ENCODE measurements at places on chromosomes 12 and 14.

GRCh38 chr14:79242666-79243065 is 968.6 kb downstream of the DIO2 start:
- DNase-seq = no peak

DNA sequence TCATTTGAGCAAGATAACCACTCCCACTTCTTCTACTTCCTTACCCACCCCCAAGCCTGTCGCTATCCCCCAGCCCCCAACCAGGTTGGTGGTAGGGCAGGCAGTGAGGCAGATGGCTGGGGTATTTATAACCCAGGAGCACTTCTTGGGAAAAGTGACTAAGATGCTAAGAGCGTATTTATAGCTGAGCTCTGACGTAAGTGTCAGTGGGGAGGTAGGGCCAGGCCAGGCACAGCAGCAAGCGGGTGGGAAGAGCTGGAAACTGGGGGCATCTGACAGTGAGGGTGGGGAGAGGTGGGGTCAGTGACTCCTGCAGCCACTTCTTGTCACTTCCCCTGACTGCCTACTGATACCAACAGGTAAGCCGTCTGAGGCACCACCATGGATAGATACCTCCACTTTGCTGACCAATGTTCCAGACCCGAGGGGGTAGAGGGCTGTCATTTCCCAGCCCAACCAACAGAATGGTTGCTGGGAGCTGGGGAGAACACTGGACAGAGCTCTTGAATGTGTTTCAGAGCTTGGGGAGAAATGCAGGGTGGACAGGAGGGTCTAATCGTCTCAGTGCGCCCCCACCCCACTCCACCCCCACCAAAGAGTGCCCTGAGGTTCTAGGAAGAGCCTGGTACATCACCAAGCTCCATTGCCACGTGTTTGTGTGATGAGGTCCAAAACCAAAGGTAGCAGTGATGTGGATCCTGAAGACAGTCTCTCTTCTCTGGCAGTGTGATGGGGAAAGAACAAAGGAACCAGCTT is 2.7 kb upstream of the INHBE start:
- no peak for DNase-seq

DNA sequence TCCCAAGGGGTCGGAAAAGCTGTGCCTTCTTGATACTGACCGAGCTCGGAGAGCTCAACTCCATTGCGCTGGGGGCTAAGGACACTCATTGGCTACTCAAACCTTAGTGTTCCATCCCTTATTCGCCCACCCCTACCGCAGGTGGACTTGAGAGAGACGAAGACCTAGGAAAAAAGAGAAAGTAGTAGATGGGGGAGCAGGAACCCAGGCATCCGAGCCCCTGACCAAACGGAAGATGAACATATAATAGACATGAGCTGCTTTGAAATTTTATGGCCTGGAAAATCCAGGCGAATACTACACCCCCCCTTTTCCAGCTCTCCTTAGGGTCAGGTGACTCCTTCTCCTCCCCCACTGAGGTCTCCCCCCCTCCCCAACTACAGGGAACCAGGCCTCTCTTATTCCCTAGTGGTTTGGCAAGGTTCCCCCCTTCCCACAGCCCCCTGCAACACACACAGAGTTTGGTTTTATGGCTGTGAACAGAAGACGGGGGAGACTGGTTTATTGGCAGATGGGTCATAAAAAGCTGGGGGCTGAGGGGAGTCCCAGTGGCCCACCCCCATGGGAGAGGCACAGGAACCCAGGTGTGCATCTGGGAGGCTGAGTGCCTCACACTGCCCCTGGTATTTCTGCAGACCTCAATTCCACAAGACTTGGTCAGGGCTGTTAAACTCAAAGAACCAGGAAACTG is 1.6 kb downstream of the GDF11 start:
- DNase-seq = no peak

DNA sequence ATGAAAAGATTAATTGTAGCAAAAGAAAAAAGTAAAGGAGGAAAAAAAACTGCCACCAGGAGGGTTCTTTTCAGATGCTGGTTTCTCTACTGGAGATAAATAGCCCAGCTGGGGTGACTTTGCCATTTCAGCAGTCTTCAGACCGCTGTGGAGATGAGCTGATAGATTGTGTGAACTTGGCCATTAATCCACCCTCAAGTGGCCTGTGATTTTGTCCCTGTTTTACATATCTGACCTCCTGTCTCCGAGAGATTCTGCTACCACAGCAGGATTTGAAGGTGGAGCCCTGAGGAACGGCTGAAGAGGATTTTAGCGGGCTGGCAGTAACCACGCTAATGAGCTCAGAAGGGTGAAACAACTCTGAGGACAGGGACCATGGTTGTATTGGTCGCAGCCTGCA is 72.7 kb downstream of the WSCD2 start:
- DNase-seq = no peak

DNA sequence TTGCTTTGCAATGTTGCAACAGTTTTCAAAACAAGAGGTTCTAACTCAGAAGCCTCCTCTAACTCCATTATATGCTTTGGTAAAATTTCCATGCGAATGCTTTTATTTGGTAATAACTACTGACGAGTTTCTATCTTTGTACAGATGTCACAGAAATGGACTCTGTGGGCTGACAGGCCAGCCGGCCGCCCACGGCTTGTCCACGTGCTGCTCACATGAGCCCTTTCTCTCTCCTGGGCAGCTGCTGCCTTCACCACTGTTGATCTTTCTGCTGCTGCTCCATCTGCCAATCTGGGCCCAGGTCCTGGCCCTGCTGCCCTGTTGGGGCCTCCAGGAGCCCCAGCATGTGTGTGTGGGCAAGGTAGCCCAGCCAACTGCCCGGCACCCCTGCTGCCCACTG is 168.2 kb upstream of the TMEM132C start:
- no peak for DNase-seq

DNA sequence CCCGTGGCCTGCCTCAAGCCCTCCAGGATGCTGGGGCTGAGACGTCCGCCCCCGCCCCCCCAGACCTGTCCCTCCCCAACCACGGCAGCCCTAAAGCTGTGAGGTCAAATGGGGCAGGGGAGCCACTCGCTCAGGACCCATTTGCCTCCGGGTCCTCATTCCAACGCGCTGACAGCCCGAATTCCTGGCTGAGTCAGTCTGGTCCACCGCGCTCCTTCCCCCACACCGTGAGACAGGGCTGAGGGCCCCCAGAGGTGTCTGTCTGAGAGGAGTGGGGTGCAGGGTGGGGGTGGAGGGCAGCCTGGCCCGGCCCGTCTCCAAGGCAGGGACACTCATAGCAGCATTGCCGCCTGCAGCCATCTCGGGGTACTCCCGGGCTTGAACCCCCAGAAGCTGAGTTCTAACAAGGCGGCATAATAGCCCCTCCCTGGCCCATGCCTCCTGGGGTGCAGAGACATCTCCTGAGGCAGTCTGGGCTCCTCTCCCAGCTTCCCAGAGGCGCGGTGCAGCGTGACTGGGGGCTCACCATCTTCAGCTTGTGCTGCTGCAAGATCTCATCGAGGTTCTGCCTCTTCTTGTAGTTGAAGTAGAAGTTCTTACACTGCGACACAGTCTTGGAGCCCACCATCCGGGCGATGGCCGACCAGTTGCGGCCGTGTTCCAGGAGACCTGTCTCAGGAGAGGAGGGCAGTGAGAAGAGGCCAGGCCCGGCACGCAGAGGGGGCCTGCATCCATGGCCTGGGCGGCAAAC is 90.5 kb downstream of the RFLNA start:
- DNase-seq = no peak

- no peak for DNase-seq
Measured at GRCh38 chr12:8852119-8852518, 29.7 kb downstream of the A2ML1 start.

DNA sequence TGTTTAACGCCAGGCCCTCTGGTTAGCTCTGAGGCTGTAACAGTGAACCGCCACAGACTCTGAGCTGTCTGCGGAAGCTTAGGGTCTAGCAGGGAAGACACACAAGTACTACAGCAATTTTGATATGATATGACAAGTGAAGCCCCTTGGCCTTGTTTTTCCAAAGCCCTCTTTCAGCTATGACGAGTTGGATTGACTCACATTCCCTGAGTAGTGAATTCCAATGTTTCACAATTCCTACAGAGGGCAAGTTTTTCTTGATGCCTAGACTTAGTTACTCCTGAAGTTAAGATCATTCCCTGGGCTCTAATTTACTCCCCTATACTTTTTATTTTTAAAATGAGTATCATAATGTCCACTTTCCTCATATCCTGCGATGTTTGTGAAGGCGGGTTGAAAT is 53.3 kb upstream of the CISTR start:
- no peak for DNase-seq

GRCh38 chr12:106303202-106303820 is 778 bp downstream of the TCP11L2 start:
- peak; percentile 52 for DNase-seq

DNA sequence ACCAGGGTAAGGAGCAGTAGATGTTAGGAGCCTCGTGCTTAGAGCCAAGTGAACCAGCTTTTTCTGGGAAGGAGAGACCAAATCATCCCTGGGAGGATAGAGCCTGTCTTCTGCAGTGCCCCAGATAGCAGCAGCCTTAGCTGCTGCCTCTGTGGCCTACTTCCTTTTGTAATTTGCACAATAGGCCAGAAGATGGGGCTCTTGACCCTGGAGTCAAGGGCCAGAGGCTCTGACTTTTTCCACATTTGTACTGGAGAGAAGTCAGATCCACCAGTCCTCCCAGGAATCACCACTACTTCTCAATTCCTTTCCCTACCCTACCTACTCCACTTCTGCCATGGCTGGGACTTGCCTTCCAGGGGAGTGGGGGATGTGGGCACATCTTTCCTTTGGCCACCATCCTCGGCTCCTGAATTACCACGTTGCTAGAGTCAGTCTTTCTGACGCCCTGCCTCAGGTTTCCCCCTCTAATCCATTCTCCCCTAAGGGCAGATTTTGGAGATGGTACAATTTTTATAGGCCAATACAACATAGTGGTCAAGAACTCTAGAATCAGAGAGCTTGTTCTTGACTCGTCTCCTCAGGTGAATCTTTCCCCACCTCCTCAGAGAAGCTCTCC is 3.3 kb upstream of the SLC4A8 start:
- no peak for DNase-seq

DNA sequence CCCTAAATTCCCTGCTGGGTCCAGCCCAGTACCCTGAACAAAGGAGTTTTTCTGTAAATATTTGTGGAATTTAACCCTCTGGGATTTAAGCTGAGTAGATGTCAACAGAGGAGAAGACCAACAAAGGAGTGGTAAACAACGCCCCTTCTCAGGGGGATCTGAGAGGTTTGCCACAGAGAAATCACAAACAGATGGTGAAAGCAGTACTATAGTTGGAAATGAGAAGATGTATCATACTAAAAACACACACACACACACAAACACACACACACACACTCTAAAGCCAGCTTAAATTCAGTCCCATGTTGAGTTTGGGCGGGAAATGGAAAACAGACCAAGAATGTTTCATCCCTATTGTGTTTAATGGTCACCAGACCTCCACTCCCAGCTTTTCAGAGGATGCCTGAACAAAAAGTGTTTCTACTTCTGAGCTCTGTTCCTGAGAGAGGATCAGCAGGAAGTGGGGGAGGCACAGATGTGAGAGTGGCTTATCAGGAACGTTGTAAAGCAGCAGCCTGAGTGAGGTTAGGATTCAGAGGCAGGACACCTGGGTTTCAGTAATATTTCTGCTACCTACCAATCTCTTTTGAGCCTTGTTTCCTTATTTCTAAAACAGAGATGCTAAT is 3.2 kb downstream of the BIN2 start:
- DNase-seq = no peak

GRCh38 chr14:24940213-24940783 is 109.6 kb downstream of the STXBP6 start:
- no peak for DNase-seq

- DNase-seq = no peak
Measured at GRCh38 chr14:51674294-51675002, 22.7 kb downstream of the FRMD6 start.

DNA sequence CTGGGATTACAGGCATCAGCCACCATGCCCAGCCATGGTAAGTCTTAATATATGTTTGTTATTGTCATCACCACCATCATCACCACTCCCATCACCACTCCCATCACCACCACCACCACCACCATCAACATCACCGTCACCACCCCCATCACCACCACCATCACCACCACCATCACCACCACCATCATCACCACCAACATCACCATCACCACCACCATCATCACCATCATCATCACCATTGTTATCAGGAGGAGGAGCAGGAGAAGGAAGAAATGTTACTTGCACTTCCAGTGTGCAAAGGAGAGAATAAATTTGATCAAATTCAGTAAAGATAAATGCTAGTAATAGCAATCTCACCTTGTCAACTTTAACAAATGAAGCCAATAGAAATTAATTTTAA is 71.2 kb upstream of the CHST11 start:
- DNase-seq = no peak

GRCh38 chr12:54134850-54135249 is 53.9 kb downstream of the SMUG1 start:
- no peak for DNase-seq

DNA sequence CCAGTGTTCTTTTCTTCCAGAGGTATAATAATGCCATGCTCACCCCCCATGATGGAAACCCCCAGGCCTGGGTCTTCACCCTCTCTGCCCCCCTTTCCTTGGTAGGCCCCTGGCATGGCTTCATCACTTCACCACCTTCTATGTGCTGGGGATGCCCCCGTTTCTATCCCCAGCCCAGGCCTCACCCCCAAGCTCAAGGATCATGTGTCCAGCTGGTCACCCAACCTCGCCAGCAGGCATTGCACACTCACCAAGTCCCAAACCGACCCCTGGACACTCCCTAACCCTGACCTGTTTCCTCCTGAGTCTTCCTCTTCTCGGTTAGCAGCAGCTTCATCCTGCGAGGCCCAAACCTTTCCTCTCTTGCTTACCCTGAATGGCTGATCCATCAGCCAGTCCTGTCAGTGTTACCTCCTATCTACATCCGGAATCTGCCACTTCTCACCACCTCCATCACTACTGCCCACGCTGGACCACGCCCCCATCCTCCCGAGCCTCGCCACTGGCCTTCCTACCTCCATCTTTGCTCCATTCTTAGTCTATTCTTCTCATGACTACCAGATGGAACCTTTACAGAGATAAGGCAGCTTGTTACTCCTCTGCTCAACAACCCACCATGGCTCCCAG is 69.0 kb downstream of the MVK start:
- DNase-seq = no peak

DNA sequence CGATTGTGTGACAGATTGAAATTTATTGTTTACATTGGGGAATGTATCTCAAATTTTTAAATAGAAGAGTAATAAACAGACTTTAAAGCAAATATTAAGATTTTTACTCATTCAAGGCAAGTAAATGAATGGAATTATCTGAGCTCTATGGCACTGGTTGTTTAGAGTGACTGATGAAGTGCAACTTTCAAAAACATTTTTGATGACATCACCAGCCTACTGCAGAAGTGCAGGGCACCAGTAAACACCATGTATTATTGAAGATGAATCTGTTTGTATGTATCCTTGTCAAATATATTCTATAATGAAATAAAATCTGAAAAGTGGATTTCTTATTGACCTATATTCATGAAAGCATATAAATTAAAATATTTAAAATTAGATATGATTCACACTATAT is 124.0 kb upstream of the EVL start:
- DNase-seq = no peak

DNA sequence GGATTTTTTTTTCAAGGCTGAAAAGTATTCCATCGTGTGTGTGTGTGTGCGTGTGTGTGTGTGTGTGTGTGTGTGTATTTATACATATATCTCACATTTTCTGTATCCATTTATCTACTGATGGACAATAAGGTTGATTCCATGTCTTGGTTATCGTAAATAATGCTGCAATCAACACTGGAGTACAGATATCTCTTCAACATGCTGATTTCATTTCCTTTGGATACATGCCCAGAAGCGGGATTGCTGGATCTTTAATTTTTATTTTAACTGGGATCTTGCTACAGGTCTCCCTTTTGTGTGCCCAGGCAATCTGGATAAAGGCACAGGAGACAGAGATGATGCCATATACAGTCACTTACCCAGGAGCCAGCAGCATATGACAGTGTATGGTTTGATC is 338.1 kb downstream of the SOX5 start:
- no peak for DNase-seq

- DNase-seq = no peak
Measured at GRCh38 chr12:70486588-70486987, 120.5 kb downstream of the KCNMB4 start.
